ENCODE measurements at places on chromosomes 7 and 10.
A peak's percentile ranks its signal among the peaks of the same experiment; 100 is the strongest.

GRCh38 chr7:123615344-123615743, 13.7 kb downstream of the ASB15 start:
- no peak for DNase-seq
- H3K27ac ChIP-seq: no peak overlapping the region
- no peak overlapping the region for H3K4me3 ChIP-seq

- peaks cover 20% of the 10 kb centered on the region for H3K4me1 ChIP-seq
- peaks cover 1% of the 10 kb centered on the region for H3K36me3 ChIP-seq
- no peaks in the 10 kb centered on the region for H3K27me3 ChIP-seq
- peak overlapping the region; percentile 59 for H3K27ac ChIP-seq
- no peak for DNase-seq
Observed at GRCh38 chr7:38425509-38425908, 152.1 kb upstream of the TARP start.

- no peak overlapping the region for H3K4me3 ChIP-seq
- no peaks in the 10 kb centered on the region for H3K36me3 ChIP-seq
- no peak overlapping the region for H3K27ac ChIP-seq
Observed at GRCh38 chr10:24042884-24043283, 166.1 kb upstream of the KIAA1217 start.

GRCh38 chr7:32257621-32258020, 187.4 kb upstream of the PDE1C start:
- no peaks in the 10 kb centered on the region for H3K27me3 ChIP-seq
- no peak overlapping the region for H3K27ac ChIP-seq
- no peaks in the 10 kb centered on the region for H3K36me3 ChIP-seq
- no peak for DNase-seq
- no peak overlapping the region for H3K4me3 ChIP-seq

DNA sequence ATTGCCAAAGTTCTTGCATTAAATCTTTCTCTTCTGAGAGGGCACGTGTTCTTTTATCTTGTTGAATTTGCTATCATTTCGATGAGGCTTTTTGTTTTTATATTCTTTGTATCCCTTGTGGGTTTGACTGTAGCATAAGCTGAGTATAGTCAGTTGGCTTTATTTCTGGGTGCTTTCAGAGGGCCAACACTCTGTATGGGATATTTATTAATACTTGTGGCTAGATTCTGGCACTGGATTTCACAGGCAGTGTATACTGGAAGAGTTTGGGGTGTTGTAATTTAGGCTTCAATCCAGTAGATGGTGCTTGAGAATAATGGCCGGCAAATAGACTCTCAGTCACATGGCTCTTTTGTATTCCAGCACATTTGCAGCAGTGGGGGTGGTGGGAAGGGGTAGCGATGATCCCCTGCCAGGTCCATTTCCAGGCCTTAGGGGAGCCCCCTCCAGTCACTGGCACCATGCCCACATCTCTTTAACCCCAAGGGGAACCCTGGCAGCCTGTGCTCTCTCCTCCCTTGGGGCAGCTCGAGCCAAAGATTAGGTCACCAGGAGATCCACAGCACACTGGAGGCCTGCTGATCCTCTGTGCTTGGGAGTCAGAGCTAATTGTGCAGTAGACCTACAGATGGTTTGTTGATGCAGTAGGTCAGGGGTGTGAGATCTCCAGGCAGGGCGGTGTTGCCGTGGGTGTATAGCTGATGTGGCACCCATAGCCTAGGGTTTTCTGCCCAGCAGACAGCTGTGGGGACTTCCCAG, 81.8 kb downstream of the PTPN20 start:
- peaks cover 5% of the 10 kb centered on the region for H3K27me3 ChIP-seq
- DNase-seq: no peak
- no peak overlapping the region for H3K27ac ChIP-seq
- no peaks in the 10 kb centered on the region for H3K4me1 ChIP-seq

- H3K27ac ChIP-seq: no peak overlapping the region
- no peak overlapping the region for H3K4me3 ChIP-seq
- no peaks in the 10 kb centered on the region for H3K27me3 ChIP-seq
- no peaks in the 10 kb centered on the region for H3K36me3 ChIP-seq
- no peak for DNase-seq
Observed at GRCh38 chr7:48718731-48719378, 205.5 kb upstream of the CDC14C start.

DNA sequence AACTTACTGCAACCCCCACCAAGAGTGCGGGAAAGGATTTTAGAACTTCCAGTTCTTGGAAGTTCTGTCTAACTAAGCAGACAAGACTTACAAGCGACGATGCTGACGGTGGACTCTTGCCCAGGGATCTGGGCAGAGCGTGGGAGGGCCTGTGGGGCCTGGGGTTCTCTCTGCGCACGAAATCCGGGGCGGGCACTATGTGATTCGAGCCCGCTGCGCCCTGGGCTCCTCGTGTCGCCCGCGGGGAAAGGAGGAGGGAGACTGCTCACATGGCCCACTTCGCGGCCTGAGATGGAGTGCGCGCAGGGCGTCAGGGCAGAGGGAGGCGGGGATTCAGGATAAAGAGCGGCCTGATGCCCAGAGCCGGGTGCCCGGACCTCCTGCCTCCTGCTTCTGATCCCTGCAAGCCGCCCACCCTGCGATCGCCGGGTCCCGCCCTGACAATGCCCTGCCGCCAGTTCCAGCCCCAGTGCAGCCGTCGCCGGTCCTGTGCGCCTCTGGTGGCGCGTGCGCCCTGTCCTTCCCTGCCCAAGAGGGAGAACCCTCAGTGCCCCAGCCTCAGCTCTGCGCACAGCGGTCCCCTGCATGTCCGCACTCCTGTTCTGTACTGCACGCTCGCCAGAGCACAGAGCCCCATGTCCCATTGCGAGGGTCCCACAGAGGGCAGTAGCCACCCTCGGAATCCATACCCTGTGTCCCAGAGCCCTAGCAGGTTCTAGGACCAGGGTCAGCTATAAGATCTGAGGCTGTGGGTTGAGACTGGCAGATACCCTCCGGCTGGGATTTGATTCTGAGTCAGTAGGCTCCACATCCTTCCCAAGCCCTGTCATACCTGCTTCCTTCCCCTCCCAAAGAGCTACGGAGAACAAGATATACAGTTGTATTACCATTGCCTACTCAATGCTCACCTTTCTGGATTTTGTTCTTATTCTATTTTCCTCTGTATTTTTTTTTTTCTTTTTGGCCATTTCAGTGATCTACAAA, 99.4 kb upstream of the TMEM106B start:
- H3K4me3 ChIP-seq: peak overlapping the region; percentile 78
- no peaks in the 10 kb centered on the region for H3K36me3 ChIP-seq
- peaks cover 45% of the 10 kb centered on the region for H3K27me3 ChIP-seq
- no peak overlapping the region for H3K27ac ChIP-seq

GRCh38 chr10:5764422-5765297, 48.6 kb downstream of the GDI2 start:
- H3K27ac ChIP-seq: peak overlapping the region; percentile 19
- peaks cover 10% of the 10 kb centered on the region for H3K4me1 ChIP-seq
- H3K36me3 ChIP-seq: peaks cover 51% of the 10 kb centered on the region
- no peak overlapping the region for H3K4me3 ChIP-seq
- no peak for DNase-seq
- H3K27me3 ChIP-seq: no peaks in the 10 kb centered on the region

- peaks cover 15% of the 10 kb centered on the region for H3K27me3 ChIP-seq
- no peaks in the 10 kb centered on the region for H3K4me1 ChIP-seq
Observed at GRCh38 chr10:78341953-78342614, 308.4 kb downstream of the RPS24 start.

GRCh38 chr7:104089612-104090011, 100.2 kb upstream of the RELN start:
- no peak for DNase-seq
- H3K27me3 ChIP-seq: peaks cover 2% of the 10 kb centered on the region
- H3K27ac ChIP-seq: no peak overlapping the region
- no peak overlapping the region for H3K4me3 ChIP-seq

- H3K4me1 ChIP-seq: peaks cover 12% of the 10 kb centered on the region
- no peaks in the 10 kb centered on the region for H3K36me3 ChIP-seq
- DNase-seq: no peak
- peaks cover 20% of the 10 kb centered on the region for H3K27me3 ChIP-seq
Observed at GRCh38 chr10:103542764-103543616, 49.5 kb downstream of the NEURL1 start.

- DNase-seq: peak; percentile 31
- peaks cover 39% of the 10 kb centered on the region for H3K27me3 ChIP-seq
- no peak overlapping the region for H3K27ac ChIP-seq
Observed at GRCh38 chr7:94907811-94908322, 473 bp downstream of the PPP1R9A start.

- H3K27ac ChIP-seq: no peak overlapping the region
- DNase-seq: no peak
- no peaks in the 10 kb centered on the region for H3K36me3 ChIP-seq
- H3K4me1 ChIP-seq: peaks cover 4% of the 10 kb centered on the region
Observed at GRCh38 chr10:98030991-98031431, 590 bp upstream of the CRTAC1 start.

GRCh38 chr10:104449391-104449790, 95.8 kb downstream of the CFAP58 start:
- peaks cover 31% of the 10 kb centered on the region for H3K27me3 ChIP-seq
- H3K27ac ChIP-seq: no peak overlapping the region
- no peak overlapping the region for H3K4me3 ChIP-seq
- no peak for DNase-seq

DNA sequence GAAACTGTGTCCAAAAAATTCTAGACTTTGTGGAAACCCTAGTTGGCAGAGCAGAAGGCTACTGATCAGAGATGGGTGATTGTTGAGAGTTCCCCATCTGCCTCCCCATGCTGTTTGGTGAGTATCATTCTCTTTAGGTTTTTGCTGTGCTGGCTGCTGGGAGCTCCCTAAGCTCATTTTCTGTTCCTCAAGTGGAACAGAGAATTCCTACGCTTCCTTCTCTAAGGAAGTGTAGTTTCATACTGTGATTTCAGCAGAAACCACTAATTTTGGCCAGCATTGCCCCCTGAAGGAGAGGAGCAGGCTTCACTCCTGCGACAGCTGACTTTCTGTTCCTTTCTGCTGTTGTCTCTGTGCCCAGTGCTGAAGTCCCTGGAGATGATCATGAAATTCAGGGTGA, 355.3 kb upstream of the NPVF start:
- no peak overlapping the region for H3K27ac ChIP-seq
- no peak for DNase-seq
- no peak overlapping the region for H3K4me3 ChIP-seq
- H3K27me3 ChIP-seq: peaks cover 10% of the 10 kb centered on the region
- H3K36me3 ChIP-seq: no peaks in the 10 kb centered on the region

- peaks cover 3% of the 10 kb centered on the region for H3K27me3 ChIP-seq
- no peak overlapping the region for H3K27ac ChIP-seq
- peaks cover 7% of the 10 kb centered on the region for H3K4me1 ChIP-seq
- H3K36me3 ChIP-seq: no peaks in the 10 kb centered on the region
- DNase-seq: no peak
Observed at GRCh38 chr10:24848195-24848594, 104.2 kb downstream of the PRTFDC1 start.

DNA sequence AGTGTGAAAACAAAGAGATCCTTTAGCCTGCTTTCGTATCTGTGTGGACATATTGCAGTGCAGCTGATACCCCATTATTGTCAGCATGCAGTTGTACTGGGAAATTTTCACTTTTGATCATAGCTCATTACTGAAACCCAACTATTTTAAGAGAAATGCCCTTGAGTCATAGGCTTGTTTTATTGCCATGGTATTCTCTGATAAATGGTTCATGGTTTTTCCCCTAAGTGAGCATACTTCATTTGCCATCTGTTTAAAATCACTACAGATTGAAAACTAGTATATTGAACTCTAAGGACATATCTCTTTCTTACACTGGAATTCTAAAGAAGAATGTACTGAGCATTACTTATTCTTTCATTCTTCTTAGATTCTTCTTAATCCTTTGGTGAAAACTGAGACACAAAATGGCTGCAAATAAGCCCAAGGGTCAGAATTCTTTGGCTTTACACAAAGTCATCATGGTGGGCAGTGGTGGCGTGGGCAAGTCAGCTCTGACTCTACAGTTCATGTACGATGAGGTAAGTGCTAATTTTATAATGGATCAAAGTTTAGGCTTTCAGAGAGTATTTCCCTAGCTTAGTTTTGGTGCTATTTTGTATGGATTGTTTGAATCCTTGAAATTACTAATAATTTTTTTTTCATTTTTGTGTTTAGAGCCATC, 63.0 kb downstream of the RALA start:
- H3K4me1 ChIP-seq: peaks cover 8% of the 10 kb centered on the region
- H3K4me3 ChIP-seq: no peak overlapping the region
- no peak overlapping the region for H3K27ac ChIP-seq
- no peak for DNase-seq

DNA sequence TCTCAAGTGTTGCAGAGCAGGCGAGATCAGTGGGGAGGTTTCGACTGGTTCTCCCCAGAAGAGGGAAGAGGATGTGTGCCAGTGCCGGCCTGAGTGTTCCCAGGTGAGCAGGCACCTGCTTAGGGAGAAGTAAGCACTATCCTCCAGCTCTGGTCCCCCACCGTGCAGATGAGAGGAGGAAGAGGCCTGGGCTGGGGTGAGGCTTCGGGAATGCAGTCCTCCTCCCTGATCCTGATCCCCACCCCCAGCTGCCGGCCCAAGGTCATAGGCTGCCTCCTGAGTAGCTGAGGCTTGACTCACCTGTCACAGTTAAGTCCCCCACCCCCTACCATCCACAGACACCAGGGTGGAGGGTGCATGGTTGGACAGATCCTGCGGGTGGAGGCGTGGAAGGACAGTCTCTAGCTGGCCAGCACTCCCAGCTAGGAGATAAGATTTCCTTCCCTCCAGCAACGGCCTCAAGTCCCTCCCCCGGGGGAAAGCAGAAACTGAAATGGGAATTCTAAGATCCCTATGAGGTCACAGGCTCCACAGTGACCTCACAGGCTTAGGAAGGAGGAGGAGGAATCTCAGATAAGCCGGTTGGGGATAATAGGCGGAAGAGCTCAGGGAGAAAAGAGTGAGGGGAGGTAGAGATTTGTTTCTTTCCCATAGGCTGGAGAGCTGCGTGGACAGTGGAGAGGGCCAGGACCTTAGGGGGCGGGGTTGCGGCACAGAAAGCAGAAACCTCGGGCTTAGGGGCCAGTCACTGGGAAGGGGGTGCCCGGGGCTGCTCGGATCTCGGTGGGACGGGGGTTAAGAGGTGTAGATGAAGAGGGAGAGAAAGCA, 1.0 kb downstream of the LRCH4 start:
- H3K27me3 ChIP-seq: peaks cover 6% of the 10 kb centered on the region
- peak; percentile 51 for DNase-seq
- peaks cover 4% of the 10 kb centered on the region for H3K36me3 ChIP-seq
- peak overlapping the region; percentile 96 for H3K27ac ChIP-seq

GRCh38 chr10:42690449-42691360, 52.3 kb upstream of the ZNF33B start:
- no peaks in the 10 kb centered on the region for H3K36me3 ChIP-seq
- no peaks in the 10 kb centered on the region for H3K27me3 ChIP-seq
- H3K4me3 ChIP-seq: no peak overlapping the region
- H3K27ac ChIP-seq: no peak overlapping the region

DNA sequence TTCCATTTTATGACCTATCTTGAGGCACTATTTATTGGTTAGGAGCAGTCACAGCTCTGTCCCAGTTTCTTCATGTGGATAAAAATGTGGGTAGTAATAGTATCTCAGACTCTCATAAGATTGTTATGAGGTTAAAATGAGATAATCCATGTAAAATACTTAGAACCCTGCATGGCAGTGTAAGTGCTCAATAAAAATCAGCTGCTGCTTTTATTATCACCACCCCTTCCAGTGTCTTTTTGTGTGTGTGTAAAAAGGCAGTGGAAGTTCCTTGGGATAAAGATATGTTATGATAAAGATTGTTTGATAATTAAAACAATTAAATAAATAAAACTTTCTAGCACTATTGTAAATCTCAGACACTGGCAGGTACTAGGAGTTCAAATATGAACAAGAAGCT, 15.5 kb downstream of the TES start:
- H3K27me3 ChIP-seq: no peaks in the 10 kb centered on the region
- no peak overlapping the region for H3K4me3 ChIP-seq
- H3K27ac ChIP-seq: no peak overlapping the region
- peaks cover 4% of the 10 kb centered on the region for H3K36me3 ChIP-seq
- DNase-seq: no peak

GRCh38 chr7:17063045-17063383, 181.2 kb upstream of the AGR3 start:
- peaks cover 3% of the 10 kb centered on the region for H3K36me3 ChIP-seq
- H3K27me3 ChIP-seq: peaks cover 2% of the 10 kb centered on the region
- peaks cover 19% of the 10 kb centered on the region for H3K4me1 ChIP-seq

Data from activated naive CD8-positive, alpha-beta T cell treated with anti-CD3 and anti-CD28 coated beads, Interleukin-2, amount 10 ng/mL, durations not matched to agents 7 days and 5 days (primary cell).